Stimulated activated CD4-positive, alpha-beta T cell treated with anti-CD3 and anti-CD28 coated beads, Interleukin-1b, Interleukin-23, amount 100 ng/mL, for 1 hour (primary cell): ENCODE measurements at places on chromosomes 2 and 18.

GRCh38 chr2:70212298-70212932 is 21.6 kb upstream of the C2orf42 start:
- no peak for DNase-seq

DNA sequence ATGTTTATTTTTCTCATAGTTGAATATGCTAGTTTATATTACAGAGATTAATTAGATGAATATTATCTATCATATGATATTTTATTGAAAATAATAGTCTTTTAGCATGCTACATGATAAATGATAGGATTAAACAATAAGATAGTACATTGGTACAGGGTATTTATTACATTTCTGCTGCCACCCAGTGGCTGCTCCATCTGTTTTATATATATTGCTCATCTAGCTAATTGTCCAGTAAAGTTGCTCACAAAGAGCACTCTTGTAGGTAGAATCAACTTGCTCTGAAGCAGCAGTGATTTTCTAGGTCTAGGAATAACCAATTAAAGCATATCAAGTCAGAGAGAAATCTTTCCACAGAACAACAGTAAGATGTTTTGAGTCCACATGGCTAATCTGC is 183.3 kb downstream of the ASXL3 start:
- DNase-seq: no peak

DNA sequence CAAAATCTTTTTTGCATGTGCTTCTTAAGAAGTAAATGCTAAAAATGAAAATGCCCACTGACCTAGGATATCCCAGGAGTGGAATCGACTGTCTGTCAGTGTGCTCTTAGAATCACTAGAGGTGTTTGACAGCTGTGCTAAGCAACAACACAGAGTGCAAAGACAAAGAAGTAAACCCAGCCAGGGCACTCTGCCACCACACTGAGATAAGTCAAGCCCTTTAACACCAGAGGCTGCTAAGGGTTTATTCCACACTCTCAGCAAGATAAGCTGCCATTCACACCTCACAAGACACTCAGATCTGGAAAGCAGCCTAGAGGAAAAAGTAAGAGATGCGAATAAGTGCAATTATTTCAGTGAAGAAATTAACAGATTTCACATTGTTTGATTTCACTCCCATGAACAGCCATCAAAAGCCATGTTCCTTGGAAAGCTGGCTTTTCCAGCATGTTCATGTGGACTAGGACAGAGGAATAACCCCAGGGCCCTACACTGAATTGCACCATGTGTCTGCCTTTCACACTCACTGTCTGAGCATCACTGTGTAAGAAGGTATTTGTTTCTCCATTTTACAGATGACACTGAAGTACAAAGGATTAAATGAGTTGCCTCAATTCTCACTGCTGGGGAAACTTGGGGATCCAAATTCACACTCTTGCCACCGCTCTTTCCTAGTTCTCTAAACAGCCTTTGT is 6.0 kb upstream of the BMP10 start:
- DNase-seq: no peak

- no peak for DNase-seq
Measured at GRCh38 chr18:74261053-74261713, 30.6 kb downstream of the CYB5A start.

DNA sequence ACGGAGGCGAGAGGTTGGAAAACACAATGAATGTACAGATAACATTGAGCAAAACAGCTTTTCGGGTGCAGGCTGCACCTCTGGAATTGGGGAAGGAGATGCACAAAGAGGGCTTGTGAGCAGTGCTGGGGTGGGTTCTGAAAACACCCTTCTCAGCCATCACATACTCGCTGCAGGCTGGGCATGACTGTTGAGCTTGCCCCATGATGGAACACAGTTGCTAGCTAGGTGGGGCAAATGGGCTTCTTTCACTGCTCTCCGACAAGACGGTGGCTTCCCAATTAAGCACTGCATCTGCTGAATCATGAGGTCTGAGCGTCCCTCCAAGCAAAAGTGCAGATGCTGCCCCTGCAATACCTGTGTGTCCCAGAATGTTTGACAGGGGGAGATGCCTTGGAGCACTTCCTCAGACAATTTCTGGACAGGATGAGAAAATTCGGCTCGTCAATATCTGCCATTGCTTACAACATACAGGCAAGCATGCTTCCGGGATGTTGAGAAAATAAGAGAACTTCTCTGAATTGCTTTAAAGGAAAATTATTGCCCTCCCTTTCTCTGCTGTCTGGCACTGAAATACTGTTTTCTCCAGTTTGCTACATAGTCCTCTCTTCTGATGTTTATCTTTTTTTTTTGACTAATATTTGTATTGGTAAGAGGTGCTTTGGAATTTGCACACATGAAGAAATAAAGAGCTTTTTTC is 77.3 kb upstream of the SH3BP4 start:
- DNase-seq: no peak

DNA sequence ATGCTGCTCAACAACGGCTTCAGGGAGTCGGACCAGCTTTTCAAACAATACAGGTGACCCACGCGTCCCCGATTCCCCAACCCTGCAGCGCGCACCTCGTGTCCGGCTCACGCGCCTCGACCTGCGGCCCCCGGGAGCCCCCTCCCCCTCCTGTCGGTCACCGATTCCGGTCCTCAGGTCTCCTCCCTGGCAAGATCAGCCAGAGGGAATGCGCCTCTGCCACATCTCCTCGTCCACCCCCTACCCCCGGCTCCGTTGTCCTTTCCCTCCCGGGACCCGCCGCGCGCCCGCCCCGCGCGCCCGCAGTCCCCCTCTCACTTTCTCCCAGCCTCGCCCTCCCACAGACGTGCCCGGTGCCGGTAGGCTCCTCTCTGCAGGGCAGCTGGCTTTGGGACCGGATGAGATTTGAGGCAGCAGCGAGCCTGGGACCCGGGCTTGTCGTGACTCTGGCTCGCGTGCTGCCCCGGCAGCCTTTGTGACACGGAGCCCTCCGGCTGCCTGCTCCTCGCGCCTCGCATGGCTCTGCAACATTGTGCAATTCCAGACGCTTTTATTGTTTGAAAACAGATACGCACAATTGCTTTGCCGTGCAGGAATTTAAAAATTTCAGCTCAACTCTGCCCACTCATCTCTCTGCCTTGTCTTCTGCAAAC is 558 bp downstream of the TTC39C start:
- DNase-seq: no peak

DNA sequence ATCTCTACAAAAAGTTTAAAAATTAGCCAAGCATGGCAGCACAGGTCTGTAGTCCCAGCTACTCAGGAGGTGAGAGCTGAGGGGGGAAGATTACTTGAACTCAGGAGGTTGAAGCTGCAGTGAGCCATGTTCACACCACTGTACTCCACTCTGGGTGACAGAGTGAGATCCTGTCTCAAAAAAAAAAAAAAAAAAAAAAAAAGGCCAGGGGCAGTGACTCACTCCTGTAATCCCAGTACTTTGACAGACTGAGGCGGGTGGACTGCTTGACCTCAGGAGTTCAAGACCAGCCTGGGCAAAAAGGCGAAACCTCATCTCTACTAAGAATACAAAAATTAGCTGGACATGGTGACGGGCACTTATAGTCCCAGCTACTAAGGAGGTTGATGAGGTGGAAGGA is 37.0 kb downstream of the PUM2 start:
- no peak for DNase-seq

DNA sequence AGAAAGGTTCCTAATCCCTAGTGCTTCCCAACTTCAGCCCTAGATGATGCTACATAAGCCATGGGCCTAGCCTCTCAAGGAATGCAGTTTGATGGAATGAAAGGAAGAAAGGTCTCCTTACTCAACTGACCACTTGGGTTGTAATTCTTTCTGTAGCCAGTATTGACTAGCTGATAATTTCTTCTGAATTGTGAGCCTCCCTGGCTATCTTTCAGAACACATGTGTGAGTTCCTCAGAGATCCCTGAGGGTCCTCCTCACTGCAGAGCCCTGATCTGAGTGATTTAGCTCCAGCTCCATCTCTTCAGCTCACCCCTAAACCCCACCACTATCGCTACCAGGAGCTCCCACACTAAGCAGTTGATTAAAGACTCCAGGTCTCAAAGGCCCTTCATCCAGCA is 31.5 kb downstream of the CFAP210 start:
- no peak for DNase-seq

DNA sequence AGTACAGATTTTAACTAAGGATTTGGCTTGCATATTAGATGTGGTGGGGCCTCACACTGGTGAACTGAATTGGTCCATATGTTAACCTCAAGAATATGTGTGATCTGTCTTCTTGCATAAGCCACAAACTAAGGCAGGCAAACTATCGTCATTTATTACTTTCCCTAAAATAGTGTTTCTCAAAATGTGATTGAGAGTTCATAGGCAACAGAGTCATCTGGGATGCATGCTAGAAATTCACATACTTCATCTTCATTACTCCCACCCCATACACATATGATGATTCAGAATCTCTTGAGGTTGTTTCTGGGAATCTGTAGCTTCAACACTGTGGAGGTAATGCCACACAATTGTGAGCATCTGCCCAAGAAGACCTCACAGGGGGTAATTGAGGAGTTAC is 822.8 kb upstream of the CDH2 start:
- no peak for DNase-seq
